NCI-H1092 (cell line): ENCODE measurements at places on chromosomes 2 and 18.
A peak's percentile ranks its signal among the peaks of the same experiment; 100 is the strongest.

DNA sequence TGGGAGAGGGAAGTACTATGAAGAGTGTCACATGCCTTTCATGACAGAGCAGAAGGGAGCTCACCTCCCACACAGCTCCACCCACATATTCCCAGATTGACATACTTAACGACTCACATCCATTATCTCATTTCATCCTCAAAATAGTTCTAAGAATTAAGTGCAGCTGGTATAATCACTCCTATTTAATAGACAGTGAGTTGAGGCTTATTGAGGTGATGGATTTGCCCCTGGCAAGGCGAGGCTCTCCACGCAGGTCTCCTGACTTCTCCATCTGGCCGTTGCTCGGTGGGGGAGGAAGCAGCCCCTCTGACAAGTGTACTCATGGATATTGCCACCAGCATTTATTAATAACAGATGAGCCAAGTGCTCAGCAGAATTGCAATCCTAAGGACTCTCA, 81.4 kb downstream of the TGOLN2 start:
- DNase-seq, result no peak

- DNase-seq, result no peak
Observed at GRCh38 chr2:156088587-156088986, 243.9 kb downstream of the NR4A2 start.

DNA sequence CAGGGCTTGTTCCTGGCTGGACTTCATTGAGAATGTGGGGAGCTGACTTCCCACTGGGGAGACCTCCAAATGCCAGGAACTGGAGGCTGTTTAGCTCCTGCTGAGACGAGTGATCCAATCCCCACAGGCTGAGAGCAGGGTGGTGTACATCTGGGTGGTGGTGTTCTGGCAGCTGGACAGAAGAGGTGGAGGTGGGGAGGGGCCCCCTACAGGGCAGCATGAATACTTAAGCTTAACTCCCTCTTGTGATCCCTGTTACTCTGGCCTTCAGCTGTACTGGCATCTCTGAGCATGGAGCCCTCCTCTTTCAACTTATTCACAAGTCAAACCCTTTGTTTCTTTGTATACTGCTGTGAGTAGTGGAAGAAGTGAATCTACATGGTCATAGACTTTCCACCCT, 167.8 kb upstream of the LYPD1 start:
- no peak for DNase-seq

DNA sequence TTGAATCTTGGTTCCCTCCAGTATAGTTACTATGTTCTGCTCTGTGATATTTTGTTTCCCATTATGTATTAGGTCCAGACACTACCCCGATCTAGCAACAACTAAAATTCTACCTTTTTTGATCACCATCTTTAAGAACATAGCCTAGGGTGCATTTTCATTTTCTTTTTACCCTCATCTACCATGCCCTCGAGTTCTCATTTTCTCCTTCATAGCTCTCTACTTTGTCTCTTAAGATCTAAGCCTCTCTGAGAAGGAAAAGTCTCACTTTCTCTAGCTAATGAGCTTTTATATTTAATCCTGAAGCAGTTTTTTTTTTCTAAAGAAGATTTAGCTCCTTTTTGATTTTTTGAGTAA, 1089.4 kb upstream of the SLC39A10 start:
- no peak for DNase-seq

DNA sequence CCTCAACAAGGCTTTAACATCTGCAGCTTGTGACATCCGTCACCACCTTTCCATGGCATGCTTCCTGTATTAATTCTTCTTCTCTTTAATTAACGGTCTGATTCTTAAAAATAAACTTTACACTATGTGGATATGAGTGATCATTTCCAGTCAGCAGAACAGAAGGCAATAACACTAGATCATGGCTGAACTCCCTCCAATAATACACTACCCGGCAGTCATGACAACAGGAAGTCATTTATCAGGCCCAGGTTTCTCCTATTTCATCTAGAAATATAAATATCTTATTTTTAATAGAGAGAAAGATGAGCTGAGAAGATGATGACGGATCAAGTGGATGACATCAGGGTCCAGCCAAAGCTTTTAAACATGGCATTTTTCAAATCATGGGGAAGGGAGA, 792.2 kb downstream of the SLC4A3 start:
- no peak for DNase-seq

DNA sequence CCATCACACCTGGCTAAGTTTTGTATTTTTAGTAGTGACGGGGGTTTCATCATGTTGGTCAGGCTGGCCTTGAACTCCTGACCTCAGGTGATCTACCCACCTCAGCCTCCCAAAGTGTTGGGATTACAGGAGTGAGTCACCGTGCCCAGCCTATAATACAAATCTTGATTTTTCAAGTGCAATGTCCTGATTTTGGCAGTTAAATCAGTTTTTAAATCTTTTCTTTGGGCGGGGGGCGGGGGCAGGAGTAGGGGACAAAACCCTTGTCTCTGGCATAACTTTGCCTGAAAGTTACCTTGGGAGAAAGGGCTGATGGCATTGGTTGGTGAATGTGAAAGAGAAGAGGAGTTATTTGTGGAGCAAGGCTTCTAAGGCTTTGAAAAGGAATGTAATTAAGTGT, 12.3 kb downstream of the GALNT1 start:
- no peak for DNase-seq

- DNase-seq, result no peak
Observed at GRCh38 chr2:101718993-101719571, 21.6 kb downstream of the MAP4K4 start.

GRCh38 chr2:100320547-100321178, 1.6 kb downstream of the LONRF2 start:
- DNase-seq, result peak; percentile 1

GRCh38 chr18:4035521-4035920, 419.6 kb downstream of the DLGAP1 start:
- DNase-seq, result no peak

DNA sequence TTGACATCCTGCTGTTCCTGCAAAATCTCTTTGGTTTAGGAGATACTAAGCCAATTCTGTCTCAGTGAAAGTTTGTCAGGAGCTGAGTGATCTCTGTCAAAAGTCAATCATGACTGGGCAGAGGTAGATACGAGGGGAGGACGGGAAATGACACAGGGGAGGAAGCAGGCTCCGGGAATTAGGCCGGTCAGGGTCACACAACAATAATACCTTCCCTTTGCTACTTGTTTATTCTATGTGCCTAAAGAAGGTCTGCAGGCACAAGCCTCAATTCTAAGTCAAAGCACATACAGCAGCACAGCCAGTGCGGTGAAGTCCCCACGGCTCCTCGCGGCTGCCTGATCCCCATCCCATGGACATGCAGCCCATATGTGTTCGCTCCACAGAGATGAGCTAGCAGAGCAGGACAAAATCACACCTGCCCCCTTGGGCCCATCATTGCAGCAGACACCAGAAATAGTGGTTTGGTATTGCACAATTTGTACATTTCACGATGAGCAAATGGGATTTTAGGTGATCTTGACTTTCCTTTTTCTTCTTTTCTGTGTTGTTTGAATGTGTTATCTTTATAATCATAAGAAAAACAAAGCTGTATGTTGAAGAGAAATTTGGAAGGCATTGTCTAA, 141.4 kb downstream of the VAPA start:
- DNase-seq, result no peak

GRCh38 chr2:235314371-235314930, 179.4 kb upstream of the AGAP1 start:
- DNase-seq, result peak; percentile 67

DNA sequence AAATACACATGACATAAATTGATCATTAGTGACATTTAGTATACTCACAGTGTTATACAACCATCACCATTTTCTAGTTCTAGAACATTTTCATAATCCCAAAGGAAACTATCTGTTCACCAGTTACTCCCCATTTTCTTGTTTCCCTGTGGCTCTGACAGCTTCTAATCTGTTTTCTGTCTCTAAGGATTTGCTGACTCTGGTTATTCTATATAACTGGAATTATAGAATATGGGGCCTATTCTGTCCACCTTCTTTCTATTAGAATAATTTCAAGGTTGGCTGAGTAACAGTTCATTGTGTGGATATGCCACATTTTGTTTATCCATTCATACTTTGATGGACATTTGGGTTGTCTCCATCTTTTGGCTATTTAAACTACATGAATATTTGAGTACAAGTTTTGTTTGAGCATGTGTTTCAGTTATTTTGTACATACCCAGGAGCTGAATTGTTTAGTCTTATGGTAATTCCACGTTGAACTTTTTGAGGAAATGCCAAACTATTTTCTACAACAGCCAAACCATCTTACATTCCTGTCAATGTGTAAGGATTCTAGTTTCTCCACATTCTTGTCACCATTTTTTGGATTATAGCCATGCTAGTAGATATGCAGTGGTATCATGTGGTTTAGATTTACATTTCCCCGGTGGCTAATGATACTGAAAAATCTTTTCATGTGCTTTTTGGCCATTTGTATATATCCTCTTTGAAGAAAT, 20.5 kb downstream of the KIAA1328 start:
- DNase-seq, result no peak

- no peak for DNase-seq
Observed at GRCh38 chr2:229071292-229071976, 199.7 kb downstream of the PID1 start.

GRCh38 chr2:241035818-241036396, 37.5 kb downstream of the SNED1 start:
- DNase-seq, result no peak

DNA sequence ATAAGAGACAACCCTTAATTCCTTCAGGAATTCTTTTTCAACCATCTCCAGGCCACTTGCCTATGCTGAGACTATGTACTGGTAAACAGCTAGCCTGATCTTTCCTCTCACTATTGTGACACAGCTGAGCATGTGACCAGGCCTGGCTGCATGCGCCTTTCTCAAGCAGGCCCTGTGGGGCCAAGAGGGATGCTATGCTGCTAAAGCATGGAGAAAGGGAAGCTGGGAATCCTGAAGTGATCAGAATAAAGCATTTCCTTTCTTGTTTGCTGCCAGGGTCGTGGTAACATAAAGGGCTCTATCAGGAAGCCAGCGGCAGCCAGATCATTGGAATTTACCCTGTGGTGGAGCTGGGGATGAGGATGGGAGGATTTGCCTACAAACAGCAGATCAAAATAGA, 29.8 kb upstream of the LCLAT1 start:
- no peak for DNase-seq

- no peak for DNase-seq
Observed at GRCh38 chr2:122758967-122759366, 1003.5 kb downstream of the TSN start.

GRCh38 chr2:167718560-167718959, 528.8 kb downstream of the STK39 start:
- no peak for DNase-seq

DNA sequence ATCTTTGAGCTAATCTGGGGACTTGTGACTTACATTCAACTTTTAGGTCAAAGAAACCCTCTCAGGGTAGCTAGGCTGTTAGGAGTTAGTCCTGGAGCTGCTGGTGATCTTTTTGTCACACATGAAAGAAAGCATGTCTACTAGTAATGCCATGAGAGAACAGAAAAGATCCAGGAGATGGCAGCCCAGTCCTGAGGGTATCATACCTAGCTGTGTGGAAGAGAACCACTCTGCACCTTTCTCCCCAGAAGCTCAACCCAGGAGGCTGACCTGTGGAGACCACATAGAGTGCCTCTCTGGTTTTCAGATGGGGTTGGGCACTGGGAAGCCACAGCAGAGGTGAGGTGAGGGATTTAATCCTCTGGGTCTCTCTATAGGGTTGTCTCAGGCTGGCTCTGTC, 460.2 kb upstream of the UBE2E3 start:
- DNase-seq, result peak; percentile 8

DNA sequence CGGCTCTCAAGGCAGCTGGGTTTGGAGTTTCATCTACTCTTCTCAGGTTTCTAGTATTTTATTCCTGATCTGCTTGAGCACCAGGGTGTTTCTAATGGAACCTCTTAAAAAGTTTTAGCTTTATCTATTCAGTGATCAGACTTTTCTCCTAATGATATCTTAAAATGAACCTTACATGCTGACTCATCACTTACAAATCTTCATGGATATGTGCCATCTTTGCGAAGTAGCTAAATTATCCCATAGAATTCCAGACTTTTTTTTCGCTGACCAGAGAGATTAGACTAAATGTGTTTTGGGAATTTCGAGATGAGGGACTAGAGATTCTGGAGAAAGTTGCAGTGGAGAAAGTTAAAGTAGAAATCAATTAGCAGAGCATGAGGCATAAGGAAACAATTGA, 401.0 kb downstream of the GRB14 start:
- no peak for DNase-seq

- DNase-seq, result no peak
Observed at GRCh38 chr2:96437512-96437911, 67.6 kb downstream of the NEURL3 start.

DNA sequence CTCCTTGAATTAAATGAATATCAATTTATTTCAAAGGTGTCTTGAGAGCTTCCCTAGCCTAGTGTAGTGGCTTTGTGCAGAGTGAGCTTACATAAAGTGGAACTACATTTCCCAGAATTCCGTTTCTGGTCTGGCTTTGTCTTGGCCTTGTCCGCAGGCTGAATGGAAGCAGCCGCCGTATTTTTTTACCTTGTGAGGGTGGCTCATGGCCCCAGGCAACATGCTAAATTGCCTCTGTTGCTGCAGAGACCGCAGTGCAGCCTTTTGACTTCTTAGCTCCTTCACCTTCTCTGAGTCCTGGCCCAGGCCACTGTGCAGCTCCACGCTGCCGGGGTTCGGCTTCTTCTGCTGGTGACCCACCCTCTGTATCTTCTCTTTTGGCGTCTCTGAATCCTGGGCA, 114.8 kb upstream of the SLC38A11 start:
- no peak for DNase-seq

GRCh38 chr2:201751566-201751965, 29.2 kb downstream of the ALS2 start:
- no peak for DNase-seq

DNA sequence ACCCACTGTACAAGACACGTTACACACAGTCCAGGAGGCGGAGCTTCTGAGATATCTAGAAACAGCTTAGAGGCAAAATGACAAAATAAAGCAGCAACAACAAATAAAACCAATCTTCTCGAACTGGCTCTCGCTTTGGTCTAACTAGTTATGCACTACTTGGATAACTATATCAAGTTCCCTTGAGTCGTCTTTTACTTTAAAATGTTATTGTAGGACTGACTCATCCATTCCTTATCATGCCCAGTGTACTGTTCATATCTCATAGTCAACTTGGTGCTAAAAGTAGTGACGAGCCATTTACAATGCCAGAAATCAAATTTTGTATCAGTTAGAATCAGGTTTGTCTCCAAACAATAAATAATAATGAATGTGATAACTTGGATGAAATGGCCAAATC, 102.5 kb upstream of the SLC35G4 start:
- no peak for DNase-seq

DNA sequence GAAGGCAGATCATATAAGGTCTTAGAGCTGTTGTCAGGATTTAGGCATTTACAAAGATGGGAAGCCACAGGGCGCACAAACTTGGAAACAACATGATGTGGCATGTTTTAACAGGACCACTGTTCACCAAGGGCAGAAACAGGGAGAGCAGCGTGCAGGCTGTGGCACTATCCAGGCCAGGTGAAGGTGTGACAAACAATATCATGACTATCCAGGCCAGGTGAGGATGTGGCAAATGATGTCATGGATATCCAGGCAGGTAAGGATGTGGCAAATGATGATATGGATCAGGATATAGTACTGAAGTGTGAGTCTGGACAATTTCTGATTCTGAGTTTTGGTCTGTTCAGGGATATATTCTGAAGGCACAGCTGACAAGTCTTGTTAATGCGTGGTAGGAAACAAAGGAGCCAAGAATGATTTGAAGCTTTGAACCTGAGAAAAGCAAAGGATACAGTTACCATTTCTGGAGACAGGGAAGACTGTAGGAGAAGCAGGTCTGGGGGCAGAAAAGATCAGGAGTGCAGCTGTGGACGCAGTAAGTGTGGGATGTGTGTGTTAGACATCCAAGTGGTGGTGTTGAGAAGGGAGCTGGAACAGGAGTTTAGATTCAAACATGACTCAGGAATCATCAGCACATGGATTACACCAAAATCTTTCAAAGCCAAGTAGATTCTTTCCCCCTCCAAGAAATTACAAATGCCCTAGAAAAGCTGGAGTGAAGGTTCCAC, 205.9 kb downstream of the TMEM163 start:
- DNase-seq, result no peak
